ENCODE measurements at places on chromosomes 1 and 21. TPM values are rescaled to one million over a fixed set of nuclear protein-coding genes. Genes with fewer than 3 reads are reported as not detected.

Gene SHE
- not detected for total RNA-seq

Gene CASQ1
- total RNA-seq: not detected

Gene ADPRS
- 33.6 TPM for total RNA-seq

Gene ATG4C
- total RNA-seq: 8.8 TPM

Gene SFN
- 0.78 TPM for total RNA-seq

Gene IGSF3
- 1.7 TPM for total RNA-seq

Gene OR6N1
- not detected for total RNA-seq

Gene KMO
- not detected for total RNA-seq

Gene NID1
- 0.44 TPM for total RNA-seq

Gene FAM163A
- not detected for total RNA-seq

Gene PGBD5
- total RNA-seq: not detected

Gene CD1B
- total RNA-seq: not detected

Gene ST6GALNAC3
- not detected for total RNA-seq

Gene RAB42
- 0.27 TPM for total RNA-seq

Gene C1QA
- total RNA-seq: not detected

Gene BARHL2
- not detected for total RNA-seq

- DNase-seq: no peak
Measured at GRCh38 chr1:155326631-155327037, 5.9 kb downstream of the RUSC1 start.

- DNase-seq: no peak
Measured at GRCh38 chr1:20666804-20667203, 5.6 kb upstream of the DDOST start.

GRCh38 chr1:31326461-31326860 is 29.6 kb downstream of the ZCCHC17 start:
- no peak for DNase-seq

DNA sequence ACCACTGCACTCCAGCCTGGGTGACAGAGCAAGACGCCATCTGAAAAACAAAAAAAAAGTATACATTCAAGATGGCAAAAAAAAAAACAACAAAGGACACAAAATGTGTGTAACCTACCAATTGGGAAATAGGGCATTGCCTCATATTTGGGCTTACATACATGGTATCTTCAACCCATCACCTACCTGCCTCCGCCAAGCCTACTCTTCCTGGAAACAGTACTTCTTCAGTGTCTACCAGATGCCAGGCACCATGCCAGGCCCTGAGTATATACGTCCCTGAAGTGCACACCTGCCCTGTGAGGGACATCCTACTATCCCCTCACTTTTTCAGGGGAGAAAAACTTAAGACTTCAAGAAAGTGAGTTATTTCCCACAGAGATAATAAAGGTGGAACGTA is 160.2 kb downstream of the TOMM20 start:
- DNase-seq: no peak

- no peak for DNase-seq
Measured at GRCh38 chr1:64116537-64116936, 86.9 kb upstream of the UBE2U start.

DNA sequence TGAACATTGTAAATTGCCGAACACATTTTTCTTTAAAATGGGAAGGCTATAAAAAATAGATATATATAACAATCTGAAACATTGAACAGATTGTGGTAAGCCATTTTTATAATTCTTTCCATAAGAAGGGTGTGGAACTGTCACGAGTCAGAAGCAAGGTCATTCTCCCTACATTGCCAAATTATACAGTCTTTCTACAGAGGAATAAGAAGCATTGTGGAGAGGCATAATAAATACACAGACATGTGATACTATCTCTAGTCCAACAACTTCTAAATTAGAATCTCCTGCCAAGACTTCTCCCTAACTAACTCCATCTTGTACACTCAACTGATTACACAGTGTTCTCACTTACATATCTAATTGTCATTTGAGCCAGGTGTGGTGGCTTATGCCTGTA is 227.9 kb downstream of the CENPF start:
- no peak for DNase-seq

DNA sequence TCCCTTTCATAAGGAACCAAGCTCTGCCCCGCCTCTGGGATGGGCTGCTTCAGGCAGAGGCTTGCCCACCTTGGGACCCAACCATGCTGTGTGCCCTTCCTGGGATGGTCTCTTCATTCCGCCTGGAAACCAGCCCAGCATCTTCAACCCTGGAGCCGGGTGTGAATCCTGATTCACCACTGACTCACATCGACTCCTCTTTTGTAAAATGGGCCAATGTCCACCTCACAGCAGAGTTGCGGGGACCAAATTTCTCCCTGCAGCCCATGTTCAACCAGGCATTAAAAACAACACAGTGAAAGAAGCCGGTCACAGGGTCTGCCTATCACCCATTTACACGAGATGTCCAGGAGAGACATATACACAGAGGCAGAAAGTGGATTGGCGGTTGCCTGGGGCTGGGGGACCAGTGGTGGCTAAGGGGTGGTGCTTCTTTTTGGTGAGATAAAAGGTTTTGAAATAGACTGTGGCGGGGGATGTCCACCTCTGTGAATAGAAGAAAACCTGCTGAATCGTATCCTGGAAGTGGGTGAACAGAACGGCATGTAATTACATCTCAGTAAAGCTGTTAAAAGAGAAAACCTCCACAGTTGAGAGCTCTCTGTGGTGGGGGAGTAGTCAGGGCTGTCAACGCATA is 6.9 kb upstream of the GPR153 start:
- DNase-seq: no peak

DNA sequence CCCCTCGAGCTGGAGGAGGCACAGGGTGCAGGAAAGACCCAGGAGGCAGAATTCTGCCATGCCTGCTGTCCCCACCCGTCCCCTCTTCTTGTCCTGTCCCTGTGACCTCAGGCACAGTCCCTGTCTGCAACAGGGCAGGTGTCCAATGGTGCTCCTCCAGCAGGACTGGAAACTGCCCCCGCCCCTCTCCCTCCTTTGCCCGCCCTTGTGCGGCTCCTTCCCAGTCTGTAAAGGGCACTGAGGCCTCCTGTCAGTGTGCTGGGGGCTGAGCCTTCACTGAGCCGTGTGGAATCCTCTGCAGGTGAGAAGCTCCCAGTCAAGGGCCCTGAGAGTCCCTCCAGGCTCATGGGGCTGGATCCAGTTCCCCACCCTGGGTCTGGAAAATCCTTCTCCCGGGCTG is 28.9 kb downstream of the PRDM16 start:
- DNase-seq: no peak

DNA sequence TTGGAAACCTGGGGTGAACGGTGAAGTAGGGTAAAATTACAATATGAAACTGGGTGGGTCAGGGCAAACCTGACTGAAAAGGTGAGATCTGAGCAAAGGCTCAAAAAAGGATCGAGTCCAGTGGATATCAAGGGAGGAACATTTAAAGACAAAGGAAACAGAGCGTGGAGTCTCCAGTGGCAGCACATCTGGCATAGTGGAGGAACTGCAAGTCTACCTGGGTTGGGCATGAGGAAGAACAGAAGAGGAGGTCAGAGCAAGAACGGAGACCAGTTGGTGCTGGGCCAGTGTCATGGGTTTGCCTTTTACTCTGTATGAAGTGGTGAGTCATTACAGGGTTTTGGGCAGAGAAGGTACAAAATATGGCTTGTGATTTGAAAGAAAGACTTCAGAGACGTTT is 163.7 kb downstream of the NTPCR start:
- DNase-seq: no peak

GRCh38 chr1:211830055-211830327 is 572 bp downstream of the LPGAT1 start:
- no peak for DNase-seq

DNA sequence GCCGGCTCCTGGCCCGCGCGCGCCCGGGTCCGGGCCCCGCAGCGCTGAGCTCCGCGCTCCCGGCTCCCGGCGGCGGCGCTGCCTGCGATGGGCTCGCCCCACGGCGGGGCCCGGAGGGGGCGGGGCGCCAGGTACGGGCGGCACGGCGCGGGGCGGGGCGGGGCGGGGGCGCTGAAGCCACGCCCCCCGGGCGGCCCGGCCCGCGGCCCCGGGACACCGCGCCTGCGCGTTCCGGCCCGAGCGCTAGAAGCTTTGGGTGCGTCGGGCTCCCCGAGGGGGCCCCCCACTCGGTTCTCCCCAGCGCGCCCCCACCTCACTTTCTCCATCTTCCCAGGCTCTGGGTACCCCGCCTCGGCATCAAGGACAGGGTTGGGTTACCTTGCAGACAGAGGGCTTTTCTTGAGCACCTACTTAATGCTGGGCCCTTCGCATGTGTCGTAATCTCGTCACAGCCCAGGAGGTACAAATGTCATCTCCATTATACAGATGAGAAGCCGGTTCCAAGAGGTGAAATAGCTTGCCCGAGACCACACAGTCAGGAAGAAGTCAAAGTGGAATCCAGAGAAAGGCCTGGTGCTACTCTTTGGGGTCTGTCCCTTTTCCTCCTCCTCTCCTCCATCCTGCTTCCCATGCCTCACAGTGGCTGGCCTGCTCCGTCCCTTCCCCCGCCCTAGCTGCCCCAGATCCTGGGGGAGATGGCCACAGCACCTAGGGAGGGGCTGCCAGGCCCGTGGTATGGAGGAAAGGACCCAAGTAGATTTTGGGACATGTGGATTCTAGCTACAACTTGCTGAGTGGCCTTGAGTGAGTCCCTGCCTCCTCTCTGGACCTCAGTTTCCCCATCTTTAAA is 46.5 kb downstream of the RAP1GAP start:
- DNase-seq: peak; percentile 38

GRCh38 chr1:21608798-21609197 is 60.4 kb downstream of the RAP1GAP start:
- no peak for DNase-seq

DNA sequence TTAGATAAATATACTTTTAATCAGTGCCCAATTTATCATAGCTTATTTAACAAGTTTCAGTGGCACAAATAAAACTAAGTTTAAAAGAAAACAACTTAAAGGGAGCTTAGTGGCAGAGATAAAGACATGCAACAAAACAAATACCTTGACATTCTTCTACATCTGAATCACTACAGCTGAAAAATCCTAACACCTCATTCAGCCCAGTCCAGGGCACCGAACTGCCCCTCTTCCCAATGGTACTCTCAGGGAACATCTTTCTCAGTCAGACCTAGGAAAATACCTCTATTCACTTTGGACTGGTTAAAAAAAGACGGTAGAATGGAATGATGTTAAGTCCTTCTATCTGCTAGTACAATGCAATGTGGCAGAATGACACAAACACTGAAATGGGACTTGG is 8.3 kb downstream of the OTUD7B start:
- no peak for DNase-seq

DNA sequence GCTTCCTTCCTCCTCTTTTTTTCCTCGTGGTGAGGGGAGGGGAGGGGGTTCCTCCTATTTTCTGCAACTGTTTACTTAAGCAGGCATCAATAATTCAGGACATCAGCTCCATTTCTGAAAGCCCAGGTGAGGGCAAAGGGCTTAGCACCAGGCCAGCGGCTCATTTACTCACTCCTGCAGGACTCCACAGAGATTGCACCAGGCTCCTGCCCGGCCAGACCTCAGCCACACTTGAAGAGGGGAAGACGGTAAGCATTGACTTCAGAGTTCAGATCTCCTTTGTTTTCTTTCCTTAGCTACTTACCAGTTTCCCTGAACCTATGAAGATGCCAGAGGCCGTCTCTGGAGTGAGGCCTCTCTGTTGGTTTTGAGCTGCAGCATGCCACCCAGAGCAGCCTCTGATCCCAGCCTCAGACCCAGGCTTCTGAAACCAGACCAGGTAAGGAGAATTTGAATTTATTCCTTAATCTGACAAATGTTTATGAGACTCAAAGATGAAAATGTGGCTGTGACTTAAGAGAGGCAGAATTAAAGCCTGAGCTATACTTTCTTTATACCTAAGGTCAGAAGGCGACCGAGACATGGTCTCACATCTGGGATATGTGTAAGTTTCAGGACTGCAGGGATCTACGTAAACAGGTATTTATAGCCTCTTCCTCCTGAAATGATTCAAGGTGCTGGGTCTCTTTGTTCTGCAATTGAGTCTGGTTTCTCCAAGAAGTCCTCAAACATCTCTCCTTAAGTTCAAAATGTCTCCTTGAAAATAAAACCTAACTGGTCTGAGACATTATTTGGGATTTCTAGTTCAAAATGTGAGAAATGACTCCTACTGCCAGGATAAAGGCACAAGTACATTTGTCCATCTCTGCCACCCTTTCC is 272.5 kb upstream of the RUNX1 start:
- DNase-seq: no peak

- no peak for DNase-seq
Measured at GRCh38 chr1:95371666-95372282, 137.8 kb downstream of the RWDD3 start.

DNA sequence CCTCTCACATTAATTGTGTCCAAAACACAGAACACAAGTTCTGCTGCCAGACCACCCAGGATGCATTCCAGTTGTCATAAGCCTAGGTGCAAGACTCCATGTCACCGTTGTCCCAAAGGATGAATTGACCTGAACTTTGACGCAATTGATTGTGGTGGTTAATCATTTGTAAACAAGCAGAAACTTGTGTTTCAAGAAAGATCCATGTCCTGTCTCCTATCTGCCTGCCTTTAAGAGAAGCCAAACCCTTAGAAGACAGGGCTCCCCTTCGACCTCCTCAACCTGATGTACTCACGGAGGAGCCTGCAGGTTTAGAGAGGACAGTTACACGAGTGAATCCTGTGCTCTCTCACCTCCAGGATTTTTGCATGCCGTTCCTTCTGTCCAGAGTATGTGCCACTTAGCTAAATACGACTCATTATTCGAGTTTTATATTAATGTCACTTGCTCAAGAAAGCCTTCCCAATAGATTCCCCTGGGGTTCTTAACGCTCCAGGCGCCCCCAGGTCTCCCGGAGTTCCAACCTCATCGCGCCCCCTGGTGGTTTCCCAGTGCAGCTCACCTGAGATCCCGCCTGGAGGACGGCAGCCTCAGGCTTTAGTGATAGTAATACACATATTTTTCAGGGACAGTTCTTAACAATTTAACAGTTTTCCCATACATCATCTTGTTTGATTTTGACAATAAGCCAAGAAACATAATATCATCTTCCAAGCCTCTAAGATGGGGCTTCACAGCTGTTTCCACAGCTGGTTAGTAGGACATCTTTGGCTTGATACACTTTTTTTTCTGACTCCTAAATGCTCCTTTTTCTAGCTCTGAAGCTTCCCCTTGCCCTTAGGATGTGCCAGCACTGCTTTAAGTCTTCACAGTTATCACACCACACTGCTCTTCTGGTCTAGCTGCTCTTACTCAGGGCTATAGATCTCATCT is 2.4 kb upstream of the C8B start:
- DNase-seq: no peak

GRCh38 chr1:87899017-87899416 is 570.3 kb downstream of the LMO4 start:
- no peak for DNase-seq

Measured in activated T-helper 1 cell treated with anti-CD3 and anti-CD28 coated beads, Interleukin-12 subunit alpha, Interleukin-12 subunit beta, Interleukin-2, Interleukin-4 antibody, amounts not matched to agents 30 ng/mL and 10 ng/mL and 1 ng/mL, durations not matched to agents 14 hours and 24 hours and 36 hours (primary cell).